GM13976 (cell line): ENCODE measurements at places on chromosomes 12 and 14.

DNA sequence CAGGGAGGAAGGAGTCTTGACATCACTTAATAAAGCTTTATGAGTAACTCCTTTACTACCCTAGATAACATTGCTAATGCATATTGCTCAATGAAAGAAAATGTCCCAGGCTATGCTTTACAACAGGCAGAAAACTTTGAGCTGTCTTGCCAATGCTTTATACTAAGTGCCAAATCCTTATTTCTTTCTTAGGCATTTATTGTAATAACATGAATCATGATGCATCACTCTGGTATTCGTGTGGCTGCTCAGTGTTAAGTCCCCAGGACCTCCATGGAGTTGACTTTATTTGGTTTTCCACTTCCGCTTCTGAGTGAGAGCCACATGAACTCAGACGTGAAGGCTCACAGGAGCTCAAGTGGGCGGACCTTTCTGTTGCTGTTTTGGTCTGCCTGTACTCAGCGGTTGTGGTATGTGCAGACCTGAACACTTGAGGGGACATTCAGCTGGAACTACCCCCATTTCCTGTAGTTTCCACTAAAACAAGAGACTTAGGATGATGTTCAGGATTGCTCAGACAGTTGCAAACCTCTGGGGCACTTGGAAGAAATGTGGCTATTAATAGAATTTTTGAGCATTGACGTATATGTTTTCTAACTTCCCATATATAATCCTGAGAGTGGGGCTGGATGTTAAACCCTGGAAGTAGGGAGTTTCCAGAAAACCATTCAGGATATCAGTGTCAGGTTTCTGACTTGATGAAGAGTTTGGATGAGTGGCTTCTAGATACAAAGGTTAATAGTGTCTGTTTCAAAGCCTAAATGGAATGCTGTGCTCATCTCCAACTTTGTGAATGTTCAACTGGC, 258.6 kb downstream of the MSRB3 start:
- DNase-seq = peak; percentile 7

DNA sequence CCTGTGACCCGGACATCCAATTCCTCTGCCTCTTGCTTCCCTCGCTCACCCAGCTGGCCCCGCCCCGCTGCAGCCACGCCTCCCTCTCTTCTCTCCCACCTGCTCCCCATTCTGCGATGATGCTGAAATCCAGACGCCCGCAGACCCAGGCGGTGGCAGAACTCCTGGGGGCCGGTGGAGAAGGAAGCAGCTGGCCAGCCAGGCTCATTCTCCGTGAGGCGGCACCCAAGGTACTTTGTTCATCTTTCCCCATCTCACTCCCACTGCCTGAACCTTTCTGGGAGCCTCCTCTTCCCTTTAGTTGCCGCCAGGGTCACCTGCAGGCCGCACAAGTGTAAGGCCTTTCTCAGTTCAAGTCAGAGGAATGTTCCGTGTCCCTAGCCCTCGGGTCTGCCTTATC, 35.7 kb downstream of the FOXN4 start:
- no peak for DNase-seq

GRCh38 chr12:66379616-66380015, 77.3 kb downstream of the HELB start:
- no peak for DNase-seq

GRCh38 chr14:101891471-101891870, 72.9 kb upstream of the DYNC1H1 start:
- no peak for DNase-seq

GRCh38 chr12:43210485-43211192, 341.4 kb downstream of the ADAMTS20 start:
- DNase-seq = peak; percentile 30

DNA sequence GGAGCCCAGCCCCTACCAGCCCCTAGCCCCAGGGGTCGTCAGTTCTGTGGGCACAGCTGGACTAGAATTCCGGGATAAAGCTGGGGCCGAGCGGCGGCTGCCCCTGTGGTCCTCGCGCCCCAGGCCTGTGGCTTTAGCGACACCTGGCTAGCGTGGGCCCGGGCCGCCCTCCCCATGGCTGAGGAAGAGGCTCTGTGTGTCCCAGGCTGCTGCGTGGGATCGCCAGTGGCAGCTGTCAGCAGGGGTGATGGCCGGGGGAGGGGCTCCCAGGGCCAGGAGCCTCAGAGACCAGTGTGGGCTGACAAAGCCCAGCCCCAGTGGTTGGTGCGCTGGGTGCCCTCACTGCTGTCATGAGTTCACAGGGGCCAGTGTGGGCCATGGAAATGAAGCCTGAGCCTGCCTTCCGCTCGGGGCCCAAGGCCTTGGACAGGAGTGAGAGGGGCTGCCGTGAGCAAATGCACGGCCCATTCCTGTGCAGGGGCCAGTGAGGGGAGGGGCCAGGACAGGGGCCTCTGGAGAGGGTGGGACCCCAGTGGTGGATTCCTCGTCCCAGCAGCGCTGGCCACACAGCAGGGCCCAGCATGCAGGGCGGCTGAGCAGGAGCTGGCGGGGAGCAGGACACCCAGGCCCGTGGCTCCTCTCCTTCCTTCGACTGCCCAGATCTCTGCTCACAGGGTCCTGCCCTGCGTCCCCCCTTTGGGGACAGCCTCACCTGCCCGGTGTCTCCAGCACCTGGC, 11.4 kb downstream of the FBRSL1 start:
- DNase-seq = no peak
